Sciatic nerve (tissue), 2 donors: ENCODE measurements at places on chromosomes 6 and 20. TPM values are rescaled to one million over a fixed set of nuclear protein-coding genes. Genes with fewer than 3 reads are reported as not detected.

DNA sequence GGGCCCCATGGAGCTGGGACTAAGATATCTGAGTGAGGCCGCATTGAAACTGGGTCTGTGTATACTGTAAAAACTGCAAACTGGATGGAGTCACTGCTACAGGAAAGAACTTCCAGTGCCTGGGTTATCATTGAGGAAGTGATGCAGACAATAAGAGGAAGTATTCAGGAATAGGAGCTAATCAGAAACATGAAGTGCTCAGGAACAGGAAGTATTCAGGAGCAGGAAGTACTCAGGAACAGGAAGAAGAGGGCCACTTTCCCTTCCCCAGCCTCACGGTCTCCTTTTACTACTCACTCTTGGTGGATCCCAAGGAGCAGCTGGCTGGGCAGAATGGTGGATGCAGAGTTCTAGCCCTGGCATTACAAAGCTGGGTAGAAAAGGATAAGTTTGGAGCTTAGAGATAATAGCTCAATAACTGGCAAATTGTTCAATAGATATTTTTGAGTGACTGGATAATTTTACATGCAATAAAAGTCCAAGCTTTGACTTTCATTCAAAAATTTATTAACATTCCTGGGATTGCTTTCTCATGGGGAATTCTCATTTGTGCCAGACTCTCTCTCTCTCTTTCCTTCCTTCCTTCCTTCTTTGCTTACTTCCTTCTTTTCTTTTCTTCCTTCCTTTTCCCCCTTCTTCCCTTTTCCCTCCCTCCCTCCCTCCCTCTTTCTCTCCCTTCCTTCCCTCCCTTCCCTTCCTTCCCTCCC lies 82.2 kb upstream of the PAX1 start:
- no peak for DNase-seq

Gene SDCBP2
- 5.9 TPM for total RNA-seq

Gene CNKSR3
- total RNA-seq = 22.2 TPM

Gene PRDM13
- not detected for total RNA-seq

DNA sequence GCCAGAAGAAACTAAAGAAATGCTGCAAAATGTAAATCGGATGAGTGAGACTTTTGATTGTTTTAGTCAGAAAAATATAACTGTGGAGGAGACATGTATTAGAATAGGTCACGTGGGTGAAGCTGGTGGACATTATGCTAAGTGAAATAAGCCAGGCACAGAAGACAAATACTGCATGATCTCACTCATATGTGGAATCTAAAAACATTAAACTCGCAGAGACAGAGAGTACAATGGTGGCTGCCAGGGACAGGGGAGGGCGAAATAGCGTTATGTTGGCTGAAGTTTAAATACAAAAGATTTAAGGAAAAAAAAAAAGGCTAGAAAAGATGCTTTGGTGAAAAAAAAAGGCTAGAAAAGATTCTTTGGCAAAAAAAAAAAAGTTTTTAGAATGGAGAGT lies 63.5 kb upstream of the HDDC2 start:
- no peak for DNase-seq

Gene LY6G6D
- total RNA-seq = not detected

Gene WFDC10B
- not detected for total RNA-seq

DNA sequence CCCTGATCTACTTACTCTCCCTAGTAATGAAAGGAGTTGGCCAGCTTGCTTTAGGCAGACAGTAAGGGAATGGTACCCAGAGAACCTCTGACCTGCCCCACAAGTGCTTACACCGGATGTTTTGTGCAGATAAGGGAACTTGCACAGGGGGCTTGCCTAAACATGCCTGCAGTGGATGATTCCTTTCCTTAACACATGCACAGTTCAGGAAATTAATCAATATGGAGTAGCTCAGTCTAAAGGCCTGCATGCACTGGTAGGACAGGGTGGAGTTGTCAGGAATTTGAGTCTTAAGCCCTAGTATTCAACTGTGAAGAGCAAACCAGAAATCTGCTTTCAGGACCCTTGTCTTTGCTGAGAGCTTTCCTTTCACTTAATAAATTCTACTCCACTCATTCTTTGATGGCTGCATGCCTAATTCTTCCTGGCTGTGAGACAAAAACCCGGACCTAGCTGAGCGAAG lies 3.9 kb upstream of the TRIM38 start:
- DNase-seq = no peak

GRCh38 chr20:47502271-47503239 lies 868 bp downstream of the NCOA3 start:
- peak; percentile 64 for DNase-seq
